ENCODE measurements at places on chromosomes 6 and 20.

DNA sequence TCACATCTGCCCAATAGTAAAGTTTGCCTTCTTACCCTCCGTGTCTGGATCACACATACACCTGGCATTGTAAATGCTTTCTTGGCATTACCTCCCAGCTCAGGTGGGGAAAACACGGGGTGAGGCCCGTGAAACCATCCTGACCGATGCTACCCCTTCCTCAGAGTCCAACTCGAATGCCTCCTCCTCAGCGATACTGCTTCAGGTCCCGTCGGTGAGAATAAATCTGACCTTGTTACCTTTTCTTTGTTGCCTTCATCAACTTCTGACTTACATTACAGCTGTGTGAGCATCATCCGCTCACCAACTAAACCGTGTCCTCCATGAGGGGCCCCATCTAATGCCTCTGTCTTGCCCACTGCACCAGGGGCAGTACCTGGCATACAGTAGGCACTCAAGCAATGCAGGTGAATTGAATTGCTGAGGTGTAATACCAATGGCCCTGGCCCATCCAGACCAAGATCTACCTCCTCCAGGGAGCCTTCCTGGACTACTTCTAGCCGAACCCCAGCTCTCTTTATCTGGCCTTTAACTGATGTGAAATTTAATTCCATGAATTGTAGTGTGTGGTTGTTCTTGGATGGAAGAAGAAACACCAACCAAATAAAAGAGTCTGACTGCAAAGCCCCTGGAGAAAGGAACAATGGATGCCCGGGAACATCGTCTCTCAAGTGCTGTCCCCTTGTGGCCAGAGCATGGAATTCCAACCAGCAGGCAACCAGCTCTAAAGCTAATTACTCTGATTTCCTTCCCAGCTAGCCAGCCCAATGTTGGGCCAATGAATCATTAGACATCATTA is 141.5 kb downstream of the ANKRD60 start:
- DNase-seq = peak; percentile 75

DNA sequence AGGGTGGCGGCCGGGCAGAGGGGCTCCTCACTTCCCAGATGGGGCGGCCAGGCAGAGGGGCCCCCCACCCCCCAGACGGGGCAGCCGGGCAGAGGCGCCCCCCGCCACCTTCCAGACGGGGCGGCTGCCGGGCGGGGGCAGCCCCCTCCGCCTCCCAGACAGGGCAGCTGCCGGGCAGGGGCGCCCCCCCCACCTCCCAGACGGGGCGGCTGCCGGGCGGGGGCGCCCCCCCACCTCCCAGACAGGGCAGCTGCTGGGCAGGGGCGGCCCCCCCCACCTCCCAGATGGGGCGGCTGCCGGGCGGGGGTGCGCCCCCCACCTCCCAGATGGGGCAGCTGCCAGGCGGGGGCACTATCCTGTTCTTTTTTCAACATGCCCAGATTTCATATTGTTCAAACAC is 78.2 kb upstream of the DST start:
- DNase-seq = peak; percentile 79

DNA sequence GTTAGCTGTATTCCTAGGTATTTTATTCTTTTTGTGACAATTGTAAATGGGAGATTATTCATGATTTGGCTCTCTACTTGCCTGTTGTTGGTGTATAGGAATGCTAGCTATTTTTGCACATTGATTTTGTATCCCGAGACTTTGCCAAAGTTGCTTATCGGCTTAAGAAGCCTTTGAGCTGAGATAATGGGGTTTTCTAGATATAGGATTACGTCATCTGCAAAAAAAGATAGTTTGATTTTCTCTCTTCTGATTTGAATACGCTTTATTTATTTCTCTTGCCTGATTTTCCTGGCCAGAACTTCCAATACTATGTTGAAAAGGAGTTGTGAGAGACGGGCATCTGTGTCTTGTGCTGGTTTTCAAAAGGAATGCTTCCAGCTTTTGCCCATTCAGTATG is 163.2 kb upstream of the UST start:
- DNase-seq = no peak

DNA sequence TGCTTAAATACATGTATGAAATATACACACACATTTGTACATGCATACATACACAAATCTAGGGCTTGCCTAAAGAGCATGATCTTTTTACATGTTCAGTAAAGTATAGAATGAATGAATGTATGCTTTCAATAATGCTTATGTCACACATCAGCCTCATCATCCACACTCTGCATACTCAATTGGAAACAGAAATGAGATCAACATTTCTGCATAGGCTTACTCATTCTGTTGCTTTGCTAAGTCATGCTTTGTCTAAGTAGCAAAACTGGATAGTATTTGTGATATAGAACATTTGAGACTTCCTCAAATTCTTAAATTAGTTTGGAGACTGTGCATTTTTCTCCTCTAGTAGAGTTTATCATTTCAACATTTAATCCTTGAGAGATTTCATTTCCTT is 343.3 kb downstream of the ADGRB3 start:
- DNase-seq = no peak

GRCh38 chr6:106547601-106548453 is 81.5 kb downstream of the RTN4IP1 start:
- no peak for DNase-seq

- no peak for DNase-seq
These were observed 466.0 kb downstream of the GJA1 start for GRCh38 chr6:121901432-121901831.

DNA sequence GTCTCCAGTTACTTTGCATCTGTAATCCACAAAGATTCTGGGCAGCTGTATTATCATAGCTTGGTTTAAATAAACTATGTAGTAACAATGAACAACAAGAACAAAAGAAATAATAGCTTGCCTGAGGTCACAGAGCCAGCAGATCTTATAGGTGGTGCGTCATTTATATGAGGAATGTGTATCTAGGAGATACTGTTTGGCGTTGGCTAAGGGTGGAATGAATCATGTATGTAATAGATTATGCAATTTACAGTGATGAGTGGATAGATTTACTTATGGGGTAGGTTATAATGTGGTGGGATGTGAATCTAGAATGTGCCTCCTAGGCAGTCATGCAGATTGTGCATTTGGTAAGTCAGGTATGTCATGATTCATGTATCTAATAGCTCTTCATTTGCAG is 42.8 kb downstream of the HNF4A start:
- no peak for DNase-seq

DNA sequence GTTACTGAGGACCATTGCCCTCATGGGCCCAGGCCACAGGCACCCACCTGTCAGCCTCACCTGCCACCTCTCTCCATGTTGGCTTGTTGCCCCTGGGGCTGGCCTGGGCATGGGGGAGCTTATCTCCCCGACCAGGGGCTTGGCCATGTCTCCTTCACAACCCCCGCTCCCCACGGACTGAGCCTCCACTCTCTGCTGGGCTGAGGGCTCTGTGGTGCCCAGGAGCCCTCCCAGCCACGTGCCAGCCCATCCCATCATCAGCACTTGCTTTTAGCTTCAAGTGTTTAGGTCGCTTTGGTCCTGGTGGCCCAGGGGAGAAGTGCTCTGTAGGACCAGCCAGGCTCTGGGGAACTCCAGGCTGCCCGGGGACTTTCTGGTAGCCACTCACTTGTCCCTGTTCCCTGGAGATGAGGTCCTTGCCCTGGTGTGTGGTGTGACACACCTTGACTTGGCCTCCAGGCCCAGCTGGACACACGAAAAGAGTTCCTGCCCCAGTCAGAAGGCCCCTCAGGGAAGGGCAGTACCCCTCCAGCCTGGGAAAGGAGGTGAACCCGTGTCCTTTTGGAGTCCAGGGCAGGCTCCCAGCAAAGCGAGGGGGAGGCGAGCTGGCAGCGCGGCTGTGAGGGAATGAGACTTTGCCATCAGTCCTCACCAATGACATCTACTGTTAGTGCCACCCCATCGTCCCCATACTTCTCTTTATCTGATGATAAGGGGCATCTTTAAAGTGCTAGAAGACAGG is 352.6 kb downstream of the ZFAND3 start:
- no peak for DNase-seq

- DNase-seq = no peak
These were observed 309.7 kb downstream of the SLC35F1 start for GRCh38 chr6:118216751-118217150.

DNA sequence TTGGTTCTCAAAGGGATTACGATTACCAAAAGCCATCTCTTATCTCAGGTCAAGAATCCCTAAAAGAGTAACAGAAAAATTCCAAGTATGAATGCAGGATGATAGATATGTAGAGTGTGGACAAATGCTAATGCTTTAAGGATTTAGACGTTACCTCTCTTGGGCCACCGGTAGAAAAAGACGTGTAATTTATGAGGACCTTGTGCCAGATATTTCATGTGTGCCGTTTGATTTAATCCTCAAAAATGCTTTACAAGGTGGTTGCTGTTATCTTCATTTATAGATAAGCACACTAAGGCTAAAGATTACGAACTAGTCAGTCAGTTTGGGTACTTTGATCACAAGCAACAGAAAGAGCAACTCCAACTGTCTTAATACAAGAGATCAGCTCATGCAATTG is 370.8 kb upstream of the JAG1 start:
- no peak for DNase-seq
